ENCODE measurements at places on chromosomes 3 and 15.

GRCh38 chr15:92306663-92307062 lies 87.0 kb upstream of the ST8SIA2 start:
- DNase-seq = no peak

DNA sequence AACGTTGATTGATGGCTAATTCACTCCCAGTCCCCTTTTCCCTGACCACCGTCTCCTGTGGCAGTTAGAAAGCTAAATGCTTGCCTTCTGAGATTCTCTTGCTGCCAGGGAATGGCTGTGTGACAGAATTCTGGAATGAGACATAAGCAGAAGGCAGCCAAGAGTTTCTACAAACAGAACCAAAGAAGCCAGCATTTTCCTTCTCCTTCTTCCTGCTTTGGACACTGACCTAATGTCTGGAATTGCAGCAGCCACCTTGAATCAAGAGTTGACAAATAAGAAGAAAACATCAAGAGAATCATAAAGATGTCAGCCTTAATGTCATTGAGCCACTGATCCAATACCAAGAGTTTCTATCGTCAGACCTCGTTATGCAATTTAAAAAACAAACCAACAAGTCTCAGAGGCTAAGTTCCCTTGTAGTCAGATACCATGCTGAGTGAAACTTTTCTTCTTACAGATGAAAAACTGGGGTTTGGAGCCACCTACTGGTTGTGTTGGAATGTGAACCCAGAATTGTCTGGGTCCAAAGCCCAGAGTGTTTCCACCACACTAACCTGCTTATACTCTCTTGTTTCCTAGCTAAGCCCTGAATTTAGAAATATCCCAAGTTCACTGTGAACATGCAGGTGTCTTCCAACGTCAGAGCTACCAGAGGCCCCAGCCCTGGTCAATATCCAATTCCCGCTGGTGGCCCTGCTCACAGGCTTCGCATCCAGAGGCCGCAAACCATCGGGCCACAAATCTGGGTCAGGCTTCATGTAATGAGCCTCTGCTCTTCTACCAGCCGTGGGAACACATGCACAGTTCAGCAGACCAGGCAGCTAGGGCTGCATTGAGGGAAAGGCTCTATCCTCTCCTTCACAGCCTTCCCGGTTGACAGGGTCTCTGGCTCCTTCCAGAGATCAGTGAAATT lies 42.5 kb downstream of the MCF2L2 start:
- peak; percentile 62 for DNase-seq

DNA sequence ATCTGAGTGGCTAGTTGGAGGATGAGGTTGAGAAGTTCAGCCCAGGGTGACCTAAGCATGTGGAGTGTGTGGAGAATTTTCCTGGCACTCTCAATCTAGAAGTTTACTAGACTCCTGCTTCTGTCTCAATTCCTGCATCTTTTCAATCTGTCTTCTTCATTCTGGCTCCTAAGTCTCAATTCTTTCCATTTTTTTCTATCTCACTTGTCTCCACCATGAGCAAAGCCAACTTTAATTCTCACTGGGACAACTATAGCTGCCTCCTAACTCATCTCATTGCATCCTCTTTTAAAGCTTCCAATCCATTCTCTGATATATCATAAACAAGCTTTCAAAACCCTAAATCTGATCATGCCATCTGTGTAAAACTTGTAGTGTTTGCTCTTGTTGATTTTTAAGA lies 569.3 kb downstream of the NAALADL2 start:
- DNase-seq = no peak

GRCh38 chr15:56891852-56892440 lies 26.5 kb upstream of the TCF12 start:
- DNase-seq = no peak

GRCh38 chr15:98728811-98729160 lies 80.4 kb downstream of the IGF1R start:
- no peak for DNase-seq

DNA sequence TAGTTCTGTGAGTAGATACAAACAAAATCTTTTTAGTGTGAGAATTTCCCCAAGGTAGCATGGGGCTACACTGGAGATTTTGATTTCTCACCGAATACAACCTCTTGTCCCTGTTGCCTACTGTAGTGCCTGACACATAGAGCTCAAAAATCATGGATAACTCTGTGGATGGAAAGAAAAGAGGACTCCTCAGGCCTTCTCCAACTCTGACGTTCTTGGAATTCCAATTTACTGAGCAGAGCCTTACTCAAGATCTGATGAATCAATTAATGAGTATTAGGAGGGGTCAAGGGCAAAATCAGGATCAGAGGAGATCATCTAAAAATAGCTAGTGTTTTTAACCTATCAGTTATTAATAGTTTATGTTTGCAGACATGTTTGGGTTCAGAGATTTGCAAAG lies 46.7 kb upstream of the PYDC2 start:
- no peak for DNase-seq

- DNase-seq = no peak
Observed at GRCh38 chr15:66808181-66808824, 106.3 kb downstream of the SMAD6 start.

DNA sequence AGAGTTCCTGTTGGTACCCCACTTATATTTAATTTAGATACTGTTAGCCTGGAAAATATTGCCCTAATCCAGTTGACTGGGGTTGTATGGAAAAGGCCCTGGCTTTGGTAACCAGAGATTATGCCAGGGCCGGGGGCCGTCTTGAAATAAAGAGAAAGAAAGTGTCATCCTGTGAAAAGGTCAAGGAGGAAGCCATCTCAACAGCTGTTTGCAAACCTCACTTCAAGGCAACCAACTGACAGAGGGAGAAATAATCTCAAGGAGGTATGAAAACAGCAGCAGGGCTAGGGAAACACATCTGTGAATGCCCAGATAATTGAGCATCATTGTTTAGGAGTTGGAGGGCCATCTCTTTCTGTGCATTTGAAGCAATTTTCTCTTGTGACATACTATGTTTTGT lies 190.8 kb downstream of the SUCLG2 start:
- no peak for DNase-seq

GRCh38 chr3:156044634-156044975 lies 75.8 kb upstream of the KCNAB1 start:
- no peak for DNase-seq

GRCh38 chr3:185319801-185320200 lies 43.1 kb upstream of the MAP3K13 start:
- no peak for DNase-seq

- DNase-seq = no peak
Observed at GRCh38 chr15:27241943-27242342, 271.0 kb downstream of the GABRG3 start.

DNA sequence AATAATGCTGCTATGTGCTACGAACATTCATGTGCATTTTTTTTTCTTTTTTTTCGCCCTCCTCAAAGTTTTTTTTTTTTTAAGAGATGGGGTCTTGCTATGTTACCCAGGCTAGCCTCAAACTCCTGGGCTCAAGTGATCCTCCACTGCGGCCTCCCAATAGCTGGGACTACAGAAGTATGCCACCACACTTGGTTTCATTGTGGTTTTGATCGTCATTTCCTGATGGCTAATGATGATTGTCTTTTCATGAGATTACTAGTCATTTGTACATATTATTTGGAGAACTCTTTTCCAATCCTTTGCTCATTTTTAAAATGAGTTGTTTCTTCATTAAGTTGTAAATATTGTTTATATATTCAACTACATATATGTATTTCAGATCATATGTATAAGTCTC lies 48.8 kb downstream of the FBXO22 start:
- no peak for DNase-seq

DNA sequence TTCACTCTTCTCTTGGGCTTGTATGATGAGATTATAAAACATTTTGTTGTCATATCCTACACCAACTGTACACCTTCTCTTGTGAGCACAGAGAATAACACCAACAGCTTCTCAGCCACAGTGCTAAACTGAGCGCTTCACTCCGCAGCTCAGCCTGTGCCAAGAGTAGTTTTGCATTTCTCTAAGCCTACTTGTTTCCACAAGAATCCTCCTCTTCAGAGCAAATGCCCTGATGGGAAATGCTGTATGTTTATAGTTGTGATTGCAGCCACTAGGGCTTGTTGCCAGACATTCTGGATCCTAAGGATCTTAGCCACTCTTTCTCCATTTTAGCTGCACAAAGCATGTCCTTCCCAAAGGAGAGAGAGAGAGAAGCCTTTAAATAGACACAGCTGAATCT lies 138.8 kb upstream of the PLXND1 start:
- no peak for DNase-seq

GRCh38 chr3:10615715-10616114 lies 110.3 kb upstream of the ATP2B2 start:
- DNase-seq = no peak

Measured in GM10248 (cell line).